ENCODE measurements at places on chromosomes 11 and 22.

DNA sequence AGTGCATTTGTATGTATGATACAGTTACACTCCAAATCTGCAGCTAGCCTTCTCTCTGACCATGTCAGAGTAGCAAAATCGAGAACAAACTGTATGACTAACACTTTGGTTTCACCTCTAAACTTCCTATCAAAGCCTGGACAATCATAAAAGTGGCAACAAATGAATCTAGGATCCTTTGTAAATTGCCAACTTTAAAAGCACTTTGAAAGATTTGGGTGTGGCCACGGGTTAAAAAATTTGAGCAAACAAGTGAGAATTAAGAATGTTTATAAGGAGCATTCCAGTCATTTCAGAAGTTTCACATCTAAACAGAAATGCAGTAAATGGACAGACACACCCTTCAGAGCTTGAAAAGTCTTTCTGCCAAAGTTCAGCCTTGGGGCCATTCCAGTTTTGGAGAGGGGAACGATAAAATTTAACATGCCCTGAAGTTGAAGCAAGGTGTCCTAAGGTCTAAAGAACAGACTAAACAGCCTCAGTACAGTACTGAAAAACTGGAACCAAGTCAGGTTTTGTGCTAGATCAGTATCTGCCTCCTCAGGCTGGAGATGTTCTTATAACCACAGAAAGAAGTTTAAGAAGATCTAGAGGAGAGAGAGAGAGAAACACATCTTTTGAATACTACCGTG, 181.9 kb upstream of the BDNF start:
- no peak for DNase-seq

- no peak for DNase-seq
These were observed 192.1 kb downstream of the CTTN start for GRCh38 chr11:70590356-70590991.

GRCh38 chr11:57881647-57882046, 120.0 kb downstream of the CTNND1 start:
- DNase-seq, result no peak

DNA sequence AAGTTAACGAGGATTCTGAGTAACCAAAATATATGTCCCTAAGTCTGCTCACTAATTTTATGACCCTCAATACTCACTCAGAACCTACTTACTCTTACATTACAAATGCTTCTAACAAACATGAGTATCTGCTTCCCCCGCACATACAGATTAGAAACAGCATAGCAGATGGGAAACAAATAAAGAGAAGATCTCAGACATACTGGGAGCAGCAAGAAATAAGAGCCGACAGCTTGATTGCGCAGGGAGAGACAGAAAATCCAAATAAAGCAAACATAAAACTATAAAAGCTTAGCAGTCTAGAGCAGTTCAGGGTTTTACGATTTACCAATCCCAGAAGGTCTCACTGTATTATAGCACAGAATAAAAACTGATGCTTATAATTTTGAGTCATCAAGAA, 89.1 kb upstream of the DBX1 start:
- no peak for DNase-seq

GRCh38 chr11:91174193-91174592, 951.3 kb upstream of the CHORDC1 start:
- no peak for DNase-seq

DNA sequence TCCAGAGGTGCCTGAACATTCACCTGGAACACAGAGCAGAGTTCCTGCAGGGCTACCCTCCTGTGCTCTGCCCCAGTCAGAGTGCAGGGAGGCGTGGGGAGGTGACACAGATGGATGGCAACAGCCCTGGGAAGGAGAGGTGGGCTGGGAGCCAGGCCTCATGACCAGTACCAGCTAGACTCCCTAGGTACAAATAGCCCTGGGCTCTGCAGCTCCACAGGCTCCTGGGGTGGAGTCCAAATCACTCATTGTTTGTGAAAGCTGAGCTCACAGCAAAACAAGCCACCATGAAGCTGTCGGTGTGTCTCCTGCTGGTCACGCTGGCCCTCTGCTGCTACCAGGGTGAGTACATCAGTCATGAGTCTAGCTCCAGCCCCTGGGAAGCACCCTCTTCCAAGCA, at the start of gene SCGB1D2:
Gene SCGB1D2 (plus strand): TSS at position 219 of the 400 bp plus-strand sequence. CDS start 69 bp downstream, at position 288.
- DNase-seq, result no peak

DNA sequence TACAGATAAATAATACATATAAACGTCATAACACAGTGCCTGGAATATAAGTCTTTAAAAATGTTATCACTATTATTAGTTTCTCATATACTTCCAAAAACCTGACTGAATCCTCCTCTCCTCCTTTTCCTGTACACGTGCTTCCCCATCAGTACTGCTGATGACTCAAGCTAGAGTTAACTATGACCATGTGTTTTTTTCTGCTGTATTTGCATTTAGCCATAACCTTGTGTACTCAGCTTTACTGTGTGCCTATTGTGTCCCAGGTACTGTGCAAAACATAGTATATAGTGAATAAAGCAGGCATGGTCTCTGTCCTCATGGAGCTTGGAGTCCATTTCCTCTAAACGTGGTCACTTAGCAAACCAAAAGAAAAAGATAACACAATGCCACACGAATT, 56.5 kb upstream of the ARHGAP32 start:
- DNase-seq, result no peak

DNA sequence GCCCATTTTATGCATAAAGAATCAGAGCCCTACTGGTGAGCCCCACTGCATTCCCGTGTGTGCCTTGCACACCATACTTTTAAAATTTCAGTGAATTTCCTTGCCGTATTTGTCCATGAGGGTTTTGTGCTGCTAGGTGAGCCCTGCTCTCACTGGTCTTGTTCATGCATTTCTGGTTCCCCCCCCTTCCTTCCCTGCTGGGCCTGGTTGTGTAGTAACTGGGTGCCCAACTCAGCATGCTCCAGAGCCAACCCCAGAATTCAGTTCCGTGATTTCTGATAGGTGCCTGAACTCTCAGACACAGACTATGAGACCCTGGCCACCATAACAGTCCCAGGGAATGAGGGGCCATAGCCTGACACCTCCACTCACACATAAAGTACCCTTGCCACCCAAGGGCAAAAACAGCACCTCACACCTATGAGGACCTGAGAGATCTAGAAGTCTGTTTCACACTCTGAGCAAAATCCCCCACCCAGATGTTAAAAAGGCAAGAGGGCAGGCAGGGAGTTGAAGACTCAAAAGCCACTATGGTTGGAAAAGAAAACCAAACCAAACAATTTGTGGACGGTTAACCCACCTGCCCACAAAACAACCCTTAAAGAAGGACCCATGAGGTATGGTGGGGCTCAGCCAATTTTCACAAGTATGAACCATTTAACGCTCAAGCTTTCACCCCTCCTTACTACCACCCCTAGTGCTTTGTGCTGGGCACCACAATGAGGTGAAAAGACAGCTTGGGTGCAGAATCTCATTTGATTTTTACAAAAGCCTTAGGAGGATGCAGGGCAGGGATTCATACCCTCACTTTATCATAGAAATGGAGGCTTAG, 16.8 kb upstream of the IL10RA start:
- DNase-seq, result no peak

GRCh38 chr11:78791254-78791653, 216.6 kb upstream of the NARS2 start:
- no peak for DNase-seq

DNA sequence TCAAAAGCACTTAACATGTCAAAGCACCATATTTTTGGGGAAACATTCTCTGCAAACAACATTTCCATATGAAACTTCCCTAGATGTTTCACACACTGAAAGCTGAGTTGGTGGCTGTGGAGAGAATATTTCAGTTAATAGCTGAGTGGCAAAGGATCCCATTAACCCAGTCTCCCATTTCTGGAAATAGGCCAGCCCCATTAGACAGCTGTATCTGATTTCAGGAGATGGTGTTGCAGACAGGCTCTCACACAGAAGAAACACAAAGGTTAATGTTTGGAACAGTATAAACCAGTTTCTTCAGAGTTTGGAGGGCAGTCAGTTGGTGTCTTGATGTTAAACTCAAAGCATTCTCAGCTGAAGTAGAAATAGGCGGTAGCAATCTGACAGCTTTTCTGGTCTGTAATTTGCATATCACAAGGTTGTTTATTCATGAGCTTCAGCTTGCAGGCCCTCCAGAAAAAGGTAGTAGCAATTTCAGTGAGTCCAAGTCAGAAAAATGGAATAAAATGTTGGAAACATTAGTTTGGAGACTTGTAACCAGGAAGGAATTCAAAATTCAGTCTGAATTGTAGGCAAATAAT, 15.5 kb upstream of the ZBTB44 start:
- no peak for DNase-seq

DNA sequence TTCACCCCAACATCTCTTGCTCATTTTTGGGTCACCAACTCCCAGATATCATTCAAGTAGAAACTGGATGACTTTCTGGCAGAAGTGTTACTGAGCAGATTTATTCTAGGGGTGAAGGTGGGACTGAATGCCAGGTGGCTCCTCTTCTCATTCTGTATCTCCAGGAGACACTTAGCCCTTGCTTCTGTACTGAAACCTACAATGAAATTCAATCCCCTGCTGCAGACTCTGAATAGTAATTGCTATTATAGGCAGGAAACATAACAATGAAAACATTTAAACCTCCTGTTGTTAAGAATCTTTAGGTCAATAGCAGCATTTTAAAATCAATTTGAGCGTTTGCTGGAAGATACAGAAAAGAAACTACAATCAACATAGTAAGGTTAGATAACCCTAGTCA, 879.4 kb upstream of the TENM4 start:
- DNase-seq, result no peak

DNA sequence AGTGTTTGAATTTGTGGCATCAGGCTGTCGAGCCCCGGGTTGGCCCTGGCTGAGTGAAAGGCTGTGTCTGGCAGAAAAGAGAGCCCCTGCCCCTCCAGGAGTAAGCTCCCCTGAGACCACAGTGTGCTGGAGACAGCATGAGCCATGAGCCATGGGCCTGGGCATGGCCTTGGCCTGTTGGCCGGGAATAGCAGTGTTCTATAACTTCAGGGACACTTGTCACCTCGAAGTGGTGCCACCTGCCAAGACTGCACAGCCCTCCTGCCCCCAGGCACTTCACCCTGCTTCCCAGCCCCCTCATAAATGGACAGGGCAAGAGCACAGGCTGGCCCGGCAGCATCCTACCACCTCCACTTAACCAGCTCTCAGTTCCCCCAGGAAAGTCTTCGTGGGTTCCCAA, 20.7 kb upstream of the SUSD2 start:
- no peak for DNase-seq
